ENCODE measurements at places on chromosomes 1 and 21. TPM values are rescaled to one million over a fixed set of nuclear protein-coding genes. Genes with fewer than 3 reads are reported as not detected.
A peak's percentile ranks its signal among the peaks of the same experiment; 100 is the strongest.

The TINAGL1 gene
- polyA plus RNA-seq = 37.7 TPM

GRCh38 chr1:15272009-15272781 is 25.2 kb downstream of the FHAD1 start:
- DNase-seq = peak; percentile 75

The GBP7 gene
- polyA plus RNA-seq = 0.10 TPM

DNA sequence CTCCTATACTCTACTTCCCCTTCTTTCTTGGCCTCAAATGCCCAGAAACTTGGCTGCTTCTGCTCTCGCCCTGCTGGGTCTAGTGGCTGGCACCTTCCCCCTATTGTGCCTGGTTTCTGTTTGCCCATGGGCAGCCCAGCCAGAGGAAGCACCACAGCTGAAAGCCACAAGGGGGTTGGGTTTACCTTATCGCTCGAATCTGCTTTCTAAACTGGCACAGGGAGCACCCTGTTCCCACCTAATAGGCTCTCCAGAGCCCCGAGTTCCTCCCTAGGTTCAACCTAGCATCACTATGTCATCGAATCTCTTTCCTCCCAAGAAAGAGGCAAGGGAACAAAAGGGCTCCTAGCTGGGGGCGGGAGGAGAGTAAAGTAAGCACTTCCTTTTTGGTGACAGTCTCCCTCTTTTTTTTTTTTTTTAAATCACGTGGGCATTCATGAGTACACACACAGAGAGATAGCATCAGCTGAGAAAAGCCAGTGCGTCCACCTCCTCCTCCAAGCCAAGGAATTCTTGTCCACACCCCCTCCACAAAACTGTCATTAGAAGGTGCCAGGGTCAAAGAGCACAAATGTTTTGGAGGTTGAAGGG is 72.8 kb downstream of the PLEKHA6 start:
- DNase-seq = no peak

- DNase-seq = no peak
These were observed 266.3 kb upstream of the KAZN start for GRCh38 chr1:14332158-14332557.

The TIAM1 gene
- polyA plus RNA-seq = 6.3 TPM

The HHAT gene
- 3.3 TPM for polyA plus RNA-seq

DNA sequence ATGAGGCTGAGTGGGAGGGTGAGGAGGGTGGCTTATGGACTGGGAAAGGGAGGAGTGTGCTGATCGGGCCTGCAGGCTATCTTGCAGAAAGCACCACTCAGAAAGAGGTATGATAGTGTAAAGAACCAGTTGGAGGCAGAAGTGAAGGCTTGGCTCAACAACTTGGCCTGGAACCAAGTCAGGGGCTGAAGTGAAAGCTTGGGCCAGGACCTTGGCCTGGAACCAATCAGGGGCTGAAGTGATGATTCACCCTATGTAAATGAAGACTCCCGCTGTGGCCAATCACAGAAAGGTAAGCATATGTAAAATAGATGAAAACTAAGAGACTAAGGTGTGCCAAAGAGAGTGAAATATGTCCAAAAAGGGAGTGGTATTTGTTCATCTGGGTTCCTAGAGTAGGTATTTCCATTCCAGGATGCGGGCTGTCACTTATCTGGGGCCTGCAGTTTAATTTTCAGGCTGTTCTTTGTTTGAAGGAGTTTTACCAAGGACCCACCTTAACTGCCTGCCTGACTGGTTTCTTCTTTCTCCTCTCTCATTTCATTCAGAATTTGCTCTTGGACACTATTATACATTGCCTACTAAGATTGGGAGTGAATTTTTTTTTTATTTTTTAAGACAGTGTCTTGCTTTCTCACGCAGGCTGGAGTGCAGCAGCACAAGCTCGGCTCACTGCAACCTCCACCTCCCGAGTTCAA is 5.1 kb upstream of the RFX5 start:
- no peak for DNase-seq

GRCh38 chr1:82388679-82389078 is 587.9 kb downstream of the ADGRL2 start:
- no peak for DNase-seq

DNA sequence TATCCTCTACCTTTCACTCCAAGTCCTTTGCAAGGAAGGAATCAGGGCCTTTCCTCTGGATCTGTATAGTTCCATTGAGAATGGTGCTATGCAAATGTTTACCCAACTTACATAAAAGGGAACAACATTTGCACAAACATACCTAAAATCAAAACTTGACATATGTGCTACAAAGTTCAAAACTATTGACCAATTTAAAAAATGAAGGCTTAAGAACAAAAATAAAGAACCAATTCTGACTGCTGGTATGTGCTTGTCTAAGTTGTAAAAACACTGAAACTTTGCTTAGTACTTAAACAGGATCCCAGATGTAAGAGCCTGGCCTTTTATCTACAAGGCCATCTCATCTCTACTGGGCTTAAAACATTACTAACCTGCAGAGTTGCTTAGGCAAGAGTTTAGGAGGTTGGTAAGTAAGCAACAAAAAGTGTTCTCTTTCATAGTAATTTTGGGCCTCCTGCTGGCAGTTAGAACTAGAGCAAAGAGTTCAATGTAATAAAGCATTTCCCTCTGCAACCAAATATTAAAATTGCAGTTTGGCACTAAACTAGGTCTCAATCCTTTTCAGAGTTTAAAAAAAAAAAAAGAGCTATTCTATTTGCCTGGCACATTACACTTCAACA is 2.0 kb downstream of the SCMH1 start:
- DNase-seq = peak; percentile 17

DNA sequence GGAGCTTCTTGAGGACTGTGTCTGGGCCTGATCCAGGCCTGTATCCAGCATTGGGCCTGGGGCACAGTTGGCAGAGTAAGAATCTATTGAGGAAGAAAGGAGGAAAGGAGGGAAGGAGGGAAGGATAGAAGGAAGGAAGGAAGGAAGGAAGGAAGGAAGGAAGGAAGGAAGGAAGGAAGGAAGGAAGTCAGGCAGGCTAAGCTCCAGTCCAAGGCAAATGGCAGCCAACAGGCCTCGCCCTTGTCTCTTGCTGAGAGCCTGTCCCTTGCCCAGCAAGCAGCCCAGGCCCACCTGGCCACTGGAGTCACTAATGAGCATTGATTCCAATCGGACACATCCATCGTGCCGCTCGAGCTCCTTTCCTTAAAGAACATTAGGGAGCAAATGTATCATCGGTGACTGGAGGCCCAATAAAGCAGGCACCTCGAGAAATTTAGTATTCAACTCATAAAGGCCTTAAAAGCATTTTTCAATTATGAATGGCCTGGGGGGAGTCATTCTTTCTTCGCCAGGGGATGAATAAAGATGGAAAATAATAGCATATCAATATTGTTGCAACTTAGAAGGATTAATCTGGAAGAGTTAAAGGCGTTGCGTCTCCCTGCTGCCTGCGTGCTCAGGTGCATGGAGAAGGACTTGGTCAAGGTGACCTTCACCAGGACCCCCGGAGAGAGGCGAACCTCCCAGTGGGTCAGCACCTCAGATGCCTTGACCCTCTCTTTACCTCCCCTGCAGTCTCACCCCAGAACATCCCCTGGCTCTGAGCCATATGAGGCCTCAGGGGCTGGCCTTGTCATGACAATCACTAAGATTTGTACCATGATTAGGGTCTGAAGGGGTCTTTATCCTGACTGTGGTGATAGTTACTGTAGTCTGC is 144.5 kb upstream of the RUNX3 start:
- DNase-seq = no peak

DNA sequence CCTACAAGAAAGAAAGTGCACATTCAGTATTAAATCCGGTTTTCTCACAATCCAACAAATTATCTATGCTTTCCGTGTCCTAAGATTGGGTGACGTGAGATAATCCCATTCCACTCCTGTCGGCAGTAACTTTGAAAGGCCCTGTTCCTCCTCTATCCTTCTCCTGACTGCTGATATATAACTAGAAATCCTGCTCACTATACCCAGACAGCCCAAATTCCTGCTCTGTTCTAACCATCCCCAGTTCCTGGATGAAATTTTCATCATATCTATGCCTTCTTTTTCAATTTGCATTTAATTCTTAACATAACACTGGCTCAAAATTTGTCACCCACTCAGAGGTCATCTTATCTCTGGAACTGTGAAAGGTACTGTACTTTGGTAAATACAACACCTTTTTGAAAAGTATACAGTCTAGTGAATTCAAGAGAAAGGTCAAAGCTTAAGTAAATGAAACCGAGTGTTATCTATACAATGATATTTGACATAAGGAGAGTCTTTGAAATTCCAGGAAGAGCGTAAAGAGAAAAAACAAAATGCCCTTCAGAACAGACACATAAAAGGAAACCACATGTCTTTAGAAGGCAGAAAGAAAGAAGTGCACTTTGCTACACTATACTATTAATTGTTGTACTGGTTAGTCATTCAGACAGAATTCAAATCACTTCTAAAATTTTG is 200.5 kb upstream of the NEGR1 start:
- DNase-seq = peak; percentile 40

GRCh38 chr1:181812208-181812607 is 249.3 kb downstream of the ZNF648 start:
- DNase-seq = no peak

DNA sequence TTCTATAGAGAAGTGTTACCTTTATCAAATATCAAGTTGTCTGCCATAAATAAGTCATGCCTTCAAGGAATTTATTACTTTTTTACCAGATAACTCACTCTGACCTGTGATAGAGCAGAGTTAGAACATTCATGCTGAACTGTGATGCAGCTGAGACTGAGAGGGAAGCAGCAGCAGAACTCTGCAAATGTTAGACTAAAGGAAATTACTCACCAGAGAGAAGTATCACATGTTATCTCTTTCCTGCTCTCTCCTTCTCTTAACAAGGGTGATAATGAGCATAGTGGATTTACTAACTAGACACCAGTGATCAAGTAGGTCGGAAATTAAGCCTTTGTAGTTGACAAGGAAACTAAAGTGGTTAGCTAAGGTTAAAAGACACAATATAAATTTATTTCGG is 181.6 kb downstream of the RASAL2 start:
- DNase-seq = no peak

DNA sequence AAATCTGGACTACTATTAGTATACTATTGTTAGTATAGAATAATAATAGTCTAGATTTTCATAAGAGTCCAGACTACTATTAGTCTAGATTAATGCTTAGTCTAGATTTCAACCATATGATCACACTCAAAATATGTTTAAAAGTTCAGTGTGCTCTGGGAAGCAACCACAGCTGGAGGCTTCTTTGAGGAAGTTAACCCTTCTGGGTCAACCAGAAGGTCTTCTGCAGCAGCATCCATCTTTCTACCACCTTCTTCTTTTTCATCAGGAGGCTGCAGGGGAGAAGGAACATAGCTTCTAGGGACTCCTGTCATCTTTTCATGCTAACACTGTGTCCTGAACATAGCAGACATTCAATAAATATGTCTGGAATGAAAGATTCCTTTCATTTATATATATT is 51.2 kb upstream of the DNAJC6 start:
- no peak for DNase-seq

The PCSK9 gene
- polyA plus RNA-seq = 3.0 TPM

The GPR52 gene
- polyA plus RNA-seq = 0.88 TPM

DNA sequence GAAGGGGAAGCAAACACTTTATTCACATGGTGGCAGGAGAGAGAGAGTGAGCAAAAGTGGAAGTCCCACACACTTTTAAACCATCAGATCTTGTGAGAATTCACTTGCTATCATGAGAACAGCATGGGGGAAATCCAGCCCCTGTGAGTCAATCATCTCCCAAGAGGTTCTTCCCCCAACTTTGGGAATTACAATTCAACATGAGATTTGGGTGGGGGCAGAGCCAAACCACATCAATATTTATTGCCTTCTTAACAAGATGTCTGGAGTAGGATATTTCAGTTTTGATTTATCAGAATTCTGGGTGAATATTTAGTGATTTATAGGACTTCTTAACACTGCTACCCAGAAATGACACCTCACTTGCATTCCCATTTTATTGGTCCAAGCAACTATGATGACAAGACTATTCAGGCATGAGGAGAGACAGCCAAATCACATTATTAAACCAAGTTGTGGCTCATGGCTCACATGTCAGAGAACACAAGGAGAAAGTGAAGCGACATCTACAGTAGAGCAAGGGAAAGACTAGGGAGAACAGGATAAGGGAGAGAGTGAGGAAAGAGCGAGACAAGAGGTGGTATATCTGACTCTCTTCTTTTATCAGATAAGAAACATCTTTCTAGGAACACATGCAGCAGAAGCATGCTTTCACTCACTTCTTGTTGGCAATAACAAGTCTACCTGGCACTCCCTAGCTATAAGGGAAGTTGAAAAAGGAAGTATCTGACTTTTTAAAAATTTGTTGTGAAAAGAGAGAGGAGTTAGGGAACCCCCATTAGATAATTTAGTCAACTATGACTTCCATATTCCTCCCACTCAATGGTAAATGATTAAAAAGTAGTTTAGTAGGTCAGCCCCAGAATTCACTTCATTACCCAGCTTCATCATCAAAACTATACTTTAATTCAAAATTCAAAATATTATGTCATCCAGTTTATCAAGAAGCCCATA is 36.6 kb upstream of the PTPRC start:
- no peak for DNase-seq

The CCDC27 gene
- 0.03 TPM for polyA plus RNA-seq

DNA sequence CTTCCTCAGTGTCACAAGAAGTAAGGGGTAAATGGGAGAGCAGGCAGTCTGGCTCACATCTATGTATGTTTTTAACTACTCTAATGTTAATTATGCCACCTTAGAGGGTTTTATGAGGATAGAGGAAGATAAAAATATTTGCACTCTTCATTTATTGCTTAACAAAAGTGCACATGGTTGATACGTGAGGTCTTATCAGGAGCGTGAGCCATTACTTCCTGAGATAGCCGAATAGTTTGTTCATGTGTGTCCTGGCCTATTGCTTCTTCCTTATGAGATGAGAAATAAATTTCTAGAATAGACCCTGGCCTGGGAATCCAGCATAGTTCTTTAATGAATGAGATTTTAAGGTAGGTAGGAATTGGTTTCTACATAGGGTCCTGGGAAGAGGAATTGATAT is 471.1 kb upstream of the B3GALT2 start:
- peak; percentile 69 for DNase-seq

The ZNF593OS gene
- polyA plus RNA-seq = 1.2 TPM

DNA sequence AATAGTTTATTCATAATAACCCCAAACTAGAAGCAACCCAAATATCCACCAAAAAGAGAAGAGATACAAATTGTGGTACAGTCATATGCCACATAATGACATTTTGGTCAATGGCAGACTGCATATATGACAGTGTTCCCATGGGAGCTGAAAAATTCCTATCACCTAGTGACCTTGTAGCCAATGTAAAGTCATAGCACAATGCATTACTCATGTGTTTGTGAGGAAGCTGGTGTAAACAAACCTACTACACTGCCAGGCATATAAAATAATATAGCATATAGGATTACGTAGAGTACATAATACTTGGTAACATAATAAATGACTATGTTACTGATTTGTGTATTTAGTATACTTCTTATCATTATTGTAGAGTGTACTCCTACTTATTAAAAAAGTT is 29.5 kb upstream of the SLFNL1 start:
- DNase-seq = no peak

DNA sequence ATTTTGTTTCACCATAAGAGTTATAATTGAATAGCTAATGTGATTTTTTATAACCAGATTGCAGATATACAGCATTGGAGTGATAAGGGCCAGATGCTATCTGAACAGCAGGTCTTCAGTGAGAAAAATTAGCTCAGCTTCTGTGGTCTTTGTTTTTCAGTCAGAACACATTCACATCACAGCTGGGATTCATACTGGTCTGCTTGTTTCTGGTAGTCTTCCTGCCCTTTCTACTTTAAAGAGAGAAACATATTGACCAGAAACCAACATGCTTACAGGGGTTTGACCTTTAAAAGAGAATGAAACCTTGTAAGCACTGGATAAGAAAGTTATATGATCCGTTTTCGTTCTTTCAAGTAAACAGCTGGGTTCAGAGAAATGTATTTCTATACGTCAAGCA is 213.7 kb upstream of the TMPRSS15 start:
- DNase-seq = no peak

All from large intestine (tissue), 12 donors.